Caki2 (cell line): ENCODE measurements at places on chromosomes 3 and 15.

DNA sequence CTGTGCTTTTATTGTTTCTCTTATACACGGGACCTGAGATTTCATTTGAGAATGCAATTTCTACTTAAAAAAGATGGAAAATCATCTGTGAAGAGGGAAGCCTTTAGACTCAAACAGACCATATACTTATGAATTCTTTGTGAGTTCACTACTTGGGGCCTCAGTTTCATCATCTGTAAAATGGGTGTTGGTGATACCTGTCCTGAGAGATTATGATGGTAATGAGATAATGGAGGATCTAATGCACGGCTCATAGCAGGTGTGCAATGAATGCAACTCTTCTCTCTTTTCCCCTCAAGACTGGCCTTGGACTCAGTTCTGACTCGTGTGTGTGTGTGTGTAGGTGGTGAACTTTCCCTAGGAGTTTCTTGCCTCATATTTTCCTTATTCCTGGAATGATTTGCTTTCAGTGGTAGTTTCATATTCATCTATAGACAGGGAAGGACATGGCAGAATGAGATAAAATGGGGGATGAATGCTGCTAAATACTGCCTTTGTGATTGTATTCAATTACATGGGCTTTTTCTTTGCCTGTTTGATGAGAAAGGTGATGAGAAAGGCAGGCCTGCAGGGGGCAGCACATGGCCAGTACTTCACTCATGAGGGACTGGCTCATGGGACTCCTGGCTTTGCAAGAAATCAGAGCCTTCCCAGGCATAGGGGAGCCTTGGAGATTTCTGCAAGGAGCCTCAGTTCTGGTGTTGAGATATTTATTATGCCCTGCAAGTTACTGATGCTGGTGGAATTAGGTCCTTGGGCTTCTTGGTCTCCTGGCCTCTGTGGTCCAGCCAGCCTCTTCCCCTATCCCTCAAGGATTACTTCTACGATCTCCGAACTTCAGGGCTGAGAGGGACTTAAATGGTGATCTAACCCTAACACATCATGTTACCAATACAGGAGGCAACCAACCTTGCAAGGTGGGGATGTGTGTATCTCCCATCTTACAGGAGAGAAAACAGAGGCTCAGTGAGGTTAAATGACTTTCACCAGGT is 70.7 kb downstream of the RPLP1 start:
- DNase-seq, result peak; percentile 61

DNA sequence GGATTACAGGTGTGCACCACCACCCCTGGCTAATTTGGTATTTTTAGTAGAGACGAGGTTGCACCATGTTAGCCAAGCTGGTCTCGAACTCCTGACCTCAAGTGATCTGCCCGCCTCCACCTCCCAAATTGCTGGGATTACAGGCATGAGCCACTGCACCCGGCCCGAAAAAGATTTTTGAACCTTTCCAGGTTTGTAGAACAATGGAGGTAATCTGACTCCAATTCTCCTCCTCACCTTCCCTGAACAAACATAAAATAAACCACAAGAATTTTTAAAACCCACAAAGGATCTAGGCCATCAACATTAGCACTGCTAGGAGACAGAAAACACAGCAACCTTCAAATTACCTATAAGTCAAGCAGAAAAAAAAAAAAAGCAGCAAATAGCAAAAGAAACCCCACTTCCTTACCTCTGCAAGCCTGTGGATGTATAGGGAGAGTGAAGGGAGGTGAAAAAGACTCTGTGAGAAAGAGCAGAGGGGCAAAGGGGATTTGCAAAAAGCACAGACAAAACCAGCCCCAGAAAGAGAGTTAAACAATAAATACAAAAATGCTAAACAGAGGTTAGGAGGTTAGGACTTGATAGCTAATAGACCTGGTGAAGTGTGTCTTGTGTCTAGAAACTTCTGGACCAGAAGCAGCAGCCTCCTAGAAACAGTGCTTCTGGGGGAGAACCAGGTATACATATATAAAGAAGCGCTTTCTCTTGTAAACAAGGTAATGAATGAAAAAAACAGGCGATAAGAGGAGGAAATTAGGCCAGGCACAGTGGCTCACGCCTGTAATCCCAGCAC is 32.1 kb downstream of the TFDP2 start:
- peak; percentile 90 for DNase-seq

GRCh38 chr3:19213603-19214220 is 65.4 kb downstream of the KCNH8 start:
- DNase-seq, result no peak

GRCh38 chr3:42652611-42653302 is 740 bp upstream of the ZBTB47 start:
- peak; percentile 72 for DNase-seq

- DNase-seq, result no peak
Observed at GRCh38 chr3:25781758-25782594, 1.3 kb downstream of the NGLY1 start.

DNA sequence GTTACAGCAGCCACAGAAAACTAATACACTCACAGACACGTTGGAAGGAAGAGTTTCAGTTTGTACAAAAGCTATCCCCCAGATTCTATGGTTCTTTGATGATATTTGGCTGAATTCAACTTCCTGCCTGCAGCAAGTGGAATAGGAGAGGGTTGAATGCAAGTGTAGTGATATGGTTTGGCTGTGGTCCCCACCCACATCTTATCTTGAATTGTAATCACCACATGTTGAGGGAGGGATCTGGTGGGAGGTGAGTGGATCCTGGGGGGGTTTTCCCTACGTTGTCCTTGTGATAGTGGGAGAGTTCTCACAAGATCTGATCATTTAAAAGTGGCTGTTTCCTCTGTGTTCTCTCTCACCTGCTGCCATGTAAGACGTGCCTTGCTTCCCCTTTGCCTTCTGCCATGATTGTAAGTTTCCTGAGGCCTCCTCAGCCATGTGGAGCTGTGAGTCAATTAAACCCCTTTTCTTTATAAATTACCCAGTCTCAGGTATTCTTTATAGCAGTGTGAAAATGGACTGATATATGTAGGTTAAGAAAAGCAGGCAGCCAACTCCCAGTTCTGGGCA is 29.8 kb downstream of the NMNAT3 start:
- DNase-seq, result no peak

DNA sequence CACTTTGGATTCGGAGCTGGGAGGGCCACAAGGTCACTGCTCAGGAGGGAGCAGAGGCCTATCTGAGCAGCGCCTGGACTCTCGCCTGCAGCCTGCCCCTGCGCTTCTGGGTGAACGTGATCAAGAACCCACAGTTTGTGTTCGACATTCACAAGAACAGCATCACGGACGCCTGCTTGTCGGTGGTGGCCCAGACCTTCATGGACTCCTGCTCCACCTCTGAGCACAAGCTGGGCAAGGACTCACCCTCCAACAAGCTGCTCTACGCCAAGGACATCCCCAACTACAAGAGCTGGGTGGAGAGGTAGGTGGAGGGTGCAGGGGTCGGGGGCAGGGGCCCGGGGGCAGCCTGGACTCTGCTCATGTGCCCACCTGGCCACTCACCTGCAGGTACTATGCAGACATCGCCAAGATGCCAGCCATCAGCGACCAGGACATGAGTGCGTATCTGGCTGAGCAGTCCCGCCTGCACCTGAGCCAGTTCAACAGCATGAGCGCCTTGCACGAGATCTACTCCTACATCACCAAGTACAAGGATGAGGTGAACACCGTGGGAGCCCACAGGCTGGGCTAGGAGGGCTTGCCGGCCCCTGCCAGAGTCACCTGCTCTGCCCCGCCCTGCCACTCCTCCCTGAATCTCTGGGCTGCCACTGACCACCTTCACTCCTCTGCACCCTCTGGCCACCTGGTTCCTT is 49.5 kb downstream of the PLXNA1 start:
- DNase-seq, result no peak

DNA sequence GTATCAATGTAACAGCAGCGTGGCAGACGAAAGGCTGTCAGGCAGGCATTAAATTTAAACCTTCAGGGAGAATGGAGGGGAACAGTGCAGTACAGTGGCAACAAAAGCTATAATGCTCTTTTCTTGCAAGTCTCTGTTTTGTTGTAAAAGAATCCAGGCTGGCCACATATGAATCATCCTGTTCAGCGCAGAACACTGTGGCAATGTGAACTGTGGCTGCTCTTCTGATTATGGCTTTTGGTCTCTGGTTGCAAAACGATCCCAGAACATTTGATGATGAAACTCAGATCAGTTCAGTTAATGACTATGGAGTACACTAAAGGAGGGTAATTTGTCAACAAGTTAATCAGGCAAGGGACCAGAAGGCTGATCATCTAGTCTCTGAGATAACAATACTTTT is 219.7 kb upstream of the SGO1 start:
- no peak for DNase-seq

GRCh38 chr3:149145356-149145755 is 15.9 kb downstream of the HPS3 start:
- DNase-seq, result no peak

DNA sequence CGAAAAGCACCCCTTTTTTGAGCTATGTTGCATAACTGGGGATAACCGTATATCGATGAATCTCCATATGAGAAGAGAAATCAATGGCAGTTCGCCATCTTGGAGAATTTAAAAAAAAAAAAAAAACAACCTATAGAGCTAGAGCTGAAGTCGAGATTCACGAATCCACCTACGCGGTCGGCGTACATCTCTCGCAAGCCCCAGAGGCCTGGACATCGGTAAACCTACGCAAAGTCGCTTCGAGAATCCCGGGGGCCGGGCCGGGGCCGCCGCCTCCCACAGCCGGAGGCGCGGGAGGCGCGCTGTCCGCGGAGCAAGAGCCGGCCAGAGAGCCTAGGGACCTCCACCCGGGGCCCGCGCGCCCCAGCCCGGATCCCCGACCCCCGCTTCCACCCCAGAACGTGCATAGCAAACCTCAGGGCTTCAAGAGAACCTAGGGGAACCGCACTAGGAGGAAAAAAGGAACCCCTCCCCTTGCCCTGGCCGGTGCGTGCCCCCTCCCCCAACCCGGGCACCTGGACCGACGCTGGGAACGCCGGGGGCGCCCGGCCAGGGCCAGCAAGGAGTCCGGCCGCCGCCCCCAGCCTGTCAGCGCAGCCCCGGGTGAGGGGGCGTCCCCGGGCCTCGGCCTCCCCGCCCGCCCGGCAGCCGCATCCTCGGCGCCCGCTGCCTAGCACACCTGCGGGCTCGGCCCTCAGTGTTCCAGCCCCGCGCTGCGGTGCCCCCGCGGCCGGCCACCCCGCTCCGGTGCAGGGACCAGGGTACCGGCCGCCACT is 567 bp downstream of the PFN2 start:
- peak; percentile 84 for DNase-seq

GRCh38 chr3:105944721-105945120 is 75.9 kb upstream of the CBLB start:
- no peak for DNase-seq

DNA sequence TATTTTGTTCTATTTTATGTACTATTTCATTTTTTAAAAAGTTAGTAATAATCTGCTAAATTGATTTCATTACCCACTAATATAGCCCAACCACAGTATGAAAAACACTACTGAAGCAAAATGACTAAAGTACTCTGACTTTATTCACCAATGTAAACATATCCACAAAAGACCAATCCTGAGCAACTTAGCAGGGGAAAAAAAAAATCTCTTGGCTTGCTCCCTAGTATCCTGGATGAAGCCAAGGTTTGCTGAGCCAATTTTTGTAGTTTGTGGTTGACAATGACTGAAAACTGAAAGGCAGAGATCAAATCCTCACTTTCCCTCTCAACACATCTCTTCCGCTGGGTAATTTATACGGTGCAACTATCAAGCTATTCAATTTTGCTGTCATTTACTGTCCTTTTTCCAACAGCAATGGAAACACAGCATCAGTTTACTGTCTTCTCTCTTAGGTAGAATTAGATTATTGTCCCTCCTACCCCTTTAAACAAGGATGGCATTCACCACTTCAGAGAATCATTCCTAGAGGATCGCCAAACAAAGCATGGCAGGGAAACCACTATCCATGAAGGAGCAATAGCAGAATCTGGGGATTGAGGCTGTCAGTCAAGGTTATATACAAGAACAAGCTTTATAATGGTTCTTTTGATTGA is 149.7 kb downstream of the THRB start:
- no peak for DNase-seq

DNA sequence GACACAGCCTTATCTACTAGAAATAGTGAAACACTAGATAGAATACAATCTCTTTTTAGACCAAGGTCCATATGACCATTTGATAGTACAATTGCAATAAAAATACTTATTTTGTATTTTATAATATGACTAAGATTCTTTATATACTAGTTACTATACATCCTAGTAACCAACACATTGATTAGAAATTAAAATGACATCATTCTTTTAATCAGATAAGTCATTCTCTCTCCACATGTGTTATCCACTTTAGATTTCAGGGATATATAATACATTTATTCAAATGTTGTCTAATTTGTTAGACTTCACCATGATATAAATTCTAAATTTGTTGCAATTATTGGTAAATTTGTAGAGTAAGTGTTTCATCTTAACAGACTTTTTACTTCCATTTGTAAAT is 276.2 kb upstream of the DPH6 start:
- DNase-seq, result no peak

- no peak for DNase-seq
Observed at GRCh38 chr15:70231484-70231883, 133.8 kb upstream of the TLE3 start.

GRCh38 chr3:39024497-39024896 is 27.2 kb downstream of the SCN11A start:
- DNase-seq, result no peak

DNA sequence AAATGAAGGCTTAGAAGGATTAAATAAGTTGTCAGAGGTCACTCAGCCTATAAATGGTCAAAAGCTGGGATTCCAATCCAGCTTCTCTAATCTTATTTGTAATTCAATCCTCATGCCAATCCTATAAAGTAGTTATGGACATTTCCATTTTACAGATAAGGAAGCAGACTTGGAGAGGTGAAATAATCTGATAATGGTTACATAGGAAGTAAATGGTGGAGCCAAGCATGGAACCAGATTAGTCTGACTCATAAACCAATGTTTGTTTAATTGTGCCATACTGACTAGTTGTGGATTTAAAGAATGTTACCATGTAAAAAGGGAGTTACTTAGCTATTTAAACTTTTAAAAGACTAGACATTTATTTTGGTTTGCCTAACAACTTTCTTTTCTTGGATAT is 59.7 kb downstream of the KCNAB1 start:
- no peak for DNase-seq
